AG08395 (cell line): ENCODE measurements at places on chromosomes 7 and 10.

DNA sequence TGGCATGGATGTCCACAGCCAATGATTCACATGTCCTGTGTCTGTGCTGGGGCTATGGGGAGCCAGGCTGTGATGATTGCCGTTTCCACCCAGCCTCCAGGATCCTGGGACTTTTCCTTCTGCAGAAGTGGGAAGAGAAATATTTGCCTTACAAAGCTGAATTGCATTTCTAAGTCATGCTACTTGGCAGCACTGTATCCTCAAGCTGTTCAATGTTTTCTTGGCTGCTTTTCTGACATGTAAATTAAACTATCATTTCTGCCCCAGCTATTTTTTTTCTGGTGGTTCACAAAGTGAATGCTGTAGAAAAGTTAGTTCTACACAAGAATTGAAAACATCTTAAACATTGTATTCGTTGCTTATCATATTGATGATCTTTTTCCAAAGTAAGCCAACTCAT lies 51.9 kb upstream of the TCERG1L start:
- no peak for DNase-seq

DNA sequence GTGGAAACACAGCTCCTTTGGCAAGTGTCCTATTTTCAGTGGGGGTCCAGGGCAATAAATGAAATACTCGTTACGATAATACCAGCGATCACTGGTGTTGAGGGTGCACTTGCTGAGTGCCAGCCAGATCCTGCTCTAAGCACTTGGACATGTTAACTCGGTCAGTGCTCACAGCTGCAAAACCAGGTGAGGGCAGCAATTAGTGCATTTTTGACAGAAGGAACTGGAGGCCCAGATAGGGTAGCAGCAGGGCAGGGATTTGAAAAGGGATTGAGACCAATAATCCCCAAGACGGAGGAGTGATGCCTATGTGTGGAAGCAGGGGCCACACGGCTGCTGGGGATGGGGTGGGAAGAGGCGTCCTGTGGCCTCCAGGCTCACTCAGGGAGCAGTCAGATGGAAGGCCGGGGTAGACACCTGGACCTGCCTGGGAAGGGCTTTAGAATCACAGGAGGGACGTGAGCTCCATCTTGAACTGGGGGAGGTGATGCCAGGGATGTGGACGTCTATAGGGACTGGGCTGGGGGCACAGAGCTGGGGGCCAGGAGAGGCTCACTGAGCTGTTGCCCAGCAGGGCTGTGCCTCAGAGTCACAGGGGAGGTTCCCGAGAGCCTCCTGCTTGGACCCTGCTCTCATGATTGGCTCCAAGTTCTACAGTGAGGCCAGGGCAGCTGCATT lies 14.3 kb downstream of the PTPRE start:
- DNase-seq: no peak

GRCh38 chr7:111919631-111920179 lies 286.5 kb downstream of the DOCK4 start:
- peak; percentile 42 for DNase-seq

- DNase-seq: no peak
These were observed 185.6 kb downstream of the LRRC4 start for GRCh38 chr7:127845522-127846214.

- no peak for DNase-seq
These were observed 41.5 kb upstream of the PPP3CB start for GRCh38 chr10:73537288-73537687.

GRCh38 chr7:128141683-128142195 lies 99.3 kb upstream of the LEP start:
- no peak for DNase-seq

GRCh38 chr7:73988197-73988596 lies 39.8 kb upstream of the ELN start:
- no peak for DNase-seq

GRCh38 chr10:6148251-6148701 lies 54.5 kb upstream of the PFKFB3 start:
- DNase-seq: no peak
